ENCODE measurements at places on chromosomes 6 and 20. TPM values are rescaled to one million over a fixed set of nuclear protein-coding genes. Genes with fewer than 3 reads are reported as not detected.

DNA sequence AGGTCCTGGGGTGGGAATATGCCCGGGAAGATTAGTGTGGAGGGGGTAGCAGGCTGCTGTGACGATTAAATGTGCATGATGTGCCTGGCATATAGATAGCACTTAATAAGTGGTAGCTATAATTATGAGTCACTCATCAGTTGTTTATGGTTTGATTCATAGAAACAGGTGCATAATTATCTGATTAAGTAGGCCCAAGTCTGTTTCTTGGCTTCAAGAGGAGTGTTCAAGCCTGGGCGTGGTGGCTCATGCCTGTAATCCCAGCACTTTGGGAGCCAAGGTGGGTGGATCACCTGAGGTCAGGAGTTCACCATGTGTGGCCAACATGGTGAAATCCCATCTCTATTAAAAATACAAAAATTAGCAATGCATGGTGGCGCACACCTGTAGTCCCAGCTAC lies 74.9 kb downstream of the QRSL1 start:
- DNase-seq = no peak

- DNase-seq = no peak
These were observed 2.3 kb upstream of the INSM1 start for GRCh38 chr20:20365480-20366161.

CALHM4 gene
- not detected for total RNA-seq

GRCh38 chr20:37856932-37857660 lies 45.8 kb upstream of the VSTM2L start:
- DNase-seq = no peak

VARS1 gene
- total RNA-seq = 26.2 TPM

PDE10A gene
- 22.0 TPM for total RNA-seq

MYCT1 gene
- total RNA-seq = 12.5 TPM

ATP6V1G2 gene
- total RNA-seq = 1.6 TPM

DNA sequence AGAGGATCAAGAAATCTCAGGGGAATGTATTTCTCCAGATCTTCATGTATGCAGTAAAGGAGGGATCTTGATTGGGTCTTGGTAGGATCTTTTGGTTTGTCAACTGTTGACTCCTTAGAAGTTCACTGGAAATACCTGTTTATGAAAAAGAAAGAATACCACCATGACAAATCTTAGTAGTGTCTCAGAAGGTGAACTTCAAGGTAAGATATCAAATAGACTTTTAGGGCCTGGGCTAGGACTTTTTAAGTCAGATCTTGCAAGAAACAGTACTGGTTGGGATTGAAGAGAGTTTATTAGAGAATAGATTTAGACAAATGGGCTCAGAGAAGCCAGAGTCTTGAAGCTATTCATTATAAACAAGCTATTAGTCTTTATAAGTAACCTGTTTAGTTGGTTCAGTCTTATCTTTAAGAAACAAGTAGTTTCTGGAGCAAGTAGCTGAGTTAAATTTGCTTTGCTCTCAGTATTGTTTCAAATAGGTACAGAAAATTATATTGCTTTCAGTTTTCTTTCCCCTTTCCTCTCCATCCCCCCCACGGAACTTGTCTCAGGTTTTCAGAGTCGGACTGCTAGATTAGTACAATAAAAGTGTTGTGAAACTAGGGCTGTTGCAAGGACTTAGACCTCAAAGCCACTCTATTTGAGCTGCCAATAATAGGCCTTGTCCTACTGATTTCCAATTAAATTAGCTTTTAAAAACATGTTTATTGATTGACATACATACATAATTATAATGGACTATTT lies 529.1 kb upstream of the CITED2 start:
- DNase-seq = no peak

MAS1 gene
- not detected for total RNA-seq

FKBP1C gene
- total RNA-seq = 0.33 TPM

DNA sequence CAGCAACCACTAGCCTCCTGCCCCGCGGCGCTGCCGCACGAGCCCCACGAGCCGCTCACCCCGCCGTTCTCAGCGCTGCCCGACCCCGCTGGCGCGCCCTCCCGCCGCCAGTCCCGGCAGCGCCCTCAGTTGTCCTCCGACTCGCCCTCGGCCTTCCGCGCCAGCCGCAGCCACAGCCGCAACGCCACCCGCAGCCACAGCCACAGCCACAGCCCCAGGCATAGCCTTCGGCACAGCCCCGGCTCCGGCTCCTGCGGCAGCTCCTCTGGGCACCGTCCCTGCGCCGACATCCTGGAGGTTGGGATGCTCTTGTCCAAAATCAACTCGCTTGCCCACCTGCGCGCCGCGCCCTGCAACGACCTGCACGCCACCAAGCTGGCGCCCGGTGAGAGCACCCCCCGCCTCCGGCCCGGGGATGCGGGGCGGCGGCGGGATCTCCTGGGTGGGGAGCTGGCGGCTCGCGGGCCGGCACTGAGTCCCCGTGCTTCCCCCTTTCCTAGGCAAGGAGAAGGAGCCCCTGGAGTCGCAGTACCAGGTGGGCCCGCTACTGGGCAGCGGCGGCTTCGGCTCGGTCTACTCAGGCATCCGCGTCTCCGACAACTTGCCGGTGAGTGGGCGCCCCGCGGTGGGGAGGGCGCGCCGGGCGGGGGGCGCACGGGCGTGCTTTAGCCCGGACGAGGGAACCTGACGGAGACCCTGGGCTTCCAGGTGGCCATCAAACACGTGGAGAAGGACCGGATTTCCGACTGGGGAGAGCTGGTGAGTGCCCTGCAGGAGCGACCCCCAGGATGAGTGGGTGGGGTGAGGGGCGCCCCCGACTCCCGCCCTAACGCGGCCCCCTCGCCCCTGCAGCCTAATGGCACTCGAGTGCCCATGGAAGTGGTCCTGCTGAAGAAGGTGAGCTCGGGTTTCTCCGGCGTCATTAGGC lies 585 bp downstream of the PIM1 start:
- DNase-seq = peak; percentile 47

GRCh38 chr20:17452441-17452840 lies 78.7 kb downstream of the BFSP1 start:
- DNase-seq = no peak

- DNase-seq = no peak
These were observed 79.0 kb downstream of the PSMG4 start for GRCh38 chr6:3337521-3338350.

- no peak for DNase-seq
These were observed 179.5 kb upstream of the SYNDIG1 start for GRCh38 chr20:24289737-24290481.

GRCh38 chr20:45409521-45410272 lies 1.6 kb downstream of the DBNDD2 start:
- no peak for DNase-seq

DNA sequence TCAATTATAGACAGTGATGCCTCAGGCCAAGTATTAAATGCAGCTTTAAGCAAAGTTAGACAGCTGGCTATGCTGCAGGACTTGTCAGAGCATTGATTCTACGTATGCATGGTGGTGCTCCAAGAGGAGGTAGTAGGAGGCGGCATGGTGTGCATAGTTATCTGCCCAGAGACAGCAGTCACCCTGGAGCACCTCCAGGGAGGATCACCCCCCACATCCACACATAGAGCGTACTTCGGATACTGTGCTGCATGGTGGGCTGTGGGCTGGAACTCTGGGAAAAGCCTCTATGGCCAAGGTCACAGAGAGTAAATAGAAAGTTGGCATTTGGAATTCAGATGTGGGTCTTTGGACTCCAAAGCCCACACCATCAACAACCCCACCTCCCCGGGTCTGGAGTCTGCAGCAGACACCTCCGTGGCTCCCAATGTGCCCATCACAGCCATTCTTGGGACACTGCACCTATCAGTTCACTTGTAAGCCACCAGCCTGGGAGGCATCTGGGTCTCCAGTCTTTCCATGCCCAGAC lies 64.5 kb upstream of the STX16 start:
- no peak for DNase-seq

KIF25 gene
- 0.66 TPM for total RNA-seq

SLC22A7 gene
- total RNA-seq = not detected

CST7 gene
- total RNA-seq = 0.33 TPM

MATN4 gene
- 1.6 TPM for total RNA-seq

DNA sequence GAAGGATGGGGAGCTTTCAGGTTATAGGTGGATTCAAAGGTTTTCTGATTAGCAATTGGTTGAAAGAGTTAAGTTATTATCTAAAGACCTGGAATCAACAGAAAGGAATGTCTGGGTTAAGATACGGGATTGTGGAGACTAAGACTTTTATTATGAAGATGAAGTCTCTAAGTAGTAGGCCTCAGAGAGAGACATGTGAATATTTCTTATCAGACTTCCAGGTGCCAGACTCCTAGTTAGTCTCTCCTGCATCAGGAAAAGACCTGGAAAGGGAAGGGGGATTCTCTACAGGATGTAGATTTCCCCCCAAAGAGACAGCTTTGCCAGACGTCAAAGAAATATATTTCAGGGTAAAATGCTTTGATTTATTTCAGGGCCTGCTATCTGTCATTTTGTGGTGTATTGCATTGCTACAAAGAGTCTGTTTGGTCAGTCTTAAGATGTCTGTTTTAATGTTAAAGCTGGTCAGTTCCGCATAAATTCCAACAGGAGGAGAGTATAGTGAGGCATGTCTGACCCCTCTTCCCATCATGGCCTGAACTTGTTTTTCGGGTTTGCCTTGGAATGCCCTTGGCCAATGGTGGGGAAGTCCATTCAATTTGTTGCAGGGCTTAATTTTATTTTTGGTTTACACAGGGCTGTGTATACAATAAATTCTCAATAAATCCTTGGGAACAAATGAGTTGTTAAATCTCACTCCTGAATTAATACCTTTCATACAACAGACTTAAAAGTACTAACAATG lies 103.4 kb upstream of the RALGAPA2 start:
- DNase-seq = no peak

DNA sequence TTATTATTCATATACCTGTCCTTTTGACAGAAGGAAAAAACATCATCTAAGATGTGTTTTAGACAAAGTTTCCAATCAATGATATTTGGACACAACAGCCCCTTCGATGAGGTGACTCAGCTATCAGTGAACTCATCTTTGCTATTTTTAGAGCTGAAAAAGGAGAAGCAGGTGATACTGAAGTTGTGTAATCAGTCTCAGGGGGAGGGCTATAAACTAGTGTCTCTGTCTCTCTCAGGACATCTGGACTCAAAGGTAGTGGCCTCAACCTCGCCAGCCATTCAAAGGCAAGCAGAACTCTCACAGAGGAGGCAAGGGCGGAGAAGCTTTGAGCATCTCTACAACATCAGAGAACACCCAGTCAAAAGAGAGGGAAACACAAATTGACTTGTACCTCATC lies 135.4 kb downstream of the BFSP1 start:
- no peak for DNase-seq

DNA sequence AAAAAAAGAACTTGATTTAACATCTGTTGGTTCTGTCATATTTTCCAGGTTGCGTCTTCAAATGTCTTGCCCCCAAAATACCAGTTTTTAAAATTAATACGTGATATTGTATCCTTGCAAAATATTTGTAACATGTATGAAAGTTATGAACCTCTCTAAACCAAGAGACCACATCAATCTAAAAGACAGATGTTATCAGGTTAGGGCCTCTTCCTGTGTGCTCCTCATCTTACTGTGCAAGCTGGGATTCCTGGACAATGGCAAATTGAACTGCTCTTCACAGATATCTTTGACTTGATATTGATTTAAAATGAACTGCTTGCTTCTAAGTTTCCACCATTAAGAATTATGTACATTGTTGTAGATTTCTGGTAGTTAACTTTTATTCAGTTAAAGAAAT lies 9.6 kb downstream of the TMEM239 start:
- DNase-seq = no peak

FAM162B gene
- total RNA-seq = 6.9 TPM

GRCh38 chr20:37567671-37568588 lies 40.3 kb upstream of the BLCAP start:
- DNase-seq = no peak

BIRC7 gene
- 0.32 TPM for total RNA-seq

ID4 gene
- 45.9 TPM for total RNA-seq

TRAPPC3L gene
- total RNA-seq = 0.80 TPM

- no peak for DNase-seq
These were observed 275.4 kb downstream of the TSHZ2 start for GRCh38 chr20:53247468-53248103.

DNA sequence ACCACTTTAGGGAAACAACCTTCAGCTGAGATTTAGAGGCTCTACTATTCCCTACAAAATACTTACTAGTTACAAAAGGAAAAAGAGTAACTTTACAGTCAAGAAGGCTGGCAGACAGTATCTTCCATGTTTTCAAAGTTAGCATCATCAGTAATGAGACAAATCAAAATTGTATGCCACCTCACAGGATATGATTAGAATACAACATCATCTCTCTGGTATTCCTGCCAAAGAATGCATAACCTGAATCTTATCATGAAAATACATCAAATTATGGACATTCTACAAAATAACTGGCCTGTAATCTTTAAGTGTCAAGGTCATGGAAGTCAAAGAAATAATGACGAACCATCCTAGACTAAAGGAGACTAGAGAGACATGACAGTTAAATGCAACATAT lies 38.4 kb downstream of the CDK5RAP1 start:
- DNase-seq = no peak

- DNase-seq = no peak
These were observed 80.1 kb upstream of the PTPRK start for GRCh38 chr6:128600397-128600951.

DNA sequence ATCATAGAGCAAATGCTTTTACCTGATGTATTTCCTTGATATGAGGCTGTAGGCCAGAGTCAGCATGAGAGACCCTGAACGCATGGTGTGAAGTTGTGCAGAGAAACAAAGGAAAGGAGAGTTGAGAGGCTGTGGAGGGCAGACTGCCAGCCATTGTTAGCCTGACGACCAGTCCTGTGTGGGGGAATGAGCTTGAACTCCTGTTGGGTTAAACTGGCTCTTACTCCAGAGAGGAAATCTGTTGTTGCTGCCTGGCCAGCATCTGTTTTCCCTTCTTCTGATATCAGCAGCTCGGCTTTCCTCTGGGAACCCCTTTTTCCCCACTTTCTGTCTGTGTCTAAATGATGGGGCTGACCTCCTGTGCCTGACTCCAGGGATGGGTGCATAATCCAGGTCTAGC lies 158.2 kb upstream of the ZFP64 start:
- no peak for DNase-seq

ARG1 gene
- not detected for total RNA-seq

GRCh38 chr6:167454003-167454402 lies 129.1 kb downstream of the TTLL2 start:
- DNase-seq = no peak

- no peak for DNase-seq
These were observed 4.0 kb upstream of the FAM110A start for GRCh38 chr20:829551-829950.

All from breast epithelium (tissue), 4 donors.